ENCODE measurements at places on chromosomes 1 and 21.

GRCh38 chr1:78096017-78096416, 50.3 kb downstream of the GIPC2 start:
- DNase-seq = no peak

DNA sequence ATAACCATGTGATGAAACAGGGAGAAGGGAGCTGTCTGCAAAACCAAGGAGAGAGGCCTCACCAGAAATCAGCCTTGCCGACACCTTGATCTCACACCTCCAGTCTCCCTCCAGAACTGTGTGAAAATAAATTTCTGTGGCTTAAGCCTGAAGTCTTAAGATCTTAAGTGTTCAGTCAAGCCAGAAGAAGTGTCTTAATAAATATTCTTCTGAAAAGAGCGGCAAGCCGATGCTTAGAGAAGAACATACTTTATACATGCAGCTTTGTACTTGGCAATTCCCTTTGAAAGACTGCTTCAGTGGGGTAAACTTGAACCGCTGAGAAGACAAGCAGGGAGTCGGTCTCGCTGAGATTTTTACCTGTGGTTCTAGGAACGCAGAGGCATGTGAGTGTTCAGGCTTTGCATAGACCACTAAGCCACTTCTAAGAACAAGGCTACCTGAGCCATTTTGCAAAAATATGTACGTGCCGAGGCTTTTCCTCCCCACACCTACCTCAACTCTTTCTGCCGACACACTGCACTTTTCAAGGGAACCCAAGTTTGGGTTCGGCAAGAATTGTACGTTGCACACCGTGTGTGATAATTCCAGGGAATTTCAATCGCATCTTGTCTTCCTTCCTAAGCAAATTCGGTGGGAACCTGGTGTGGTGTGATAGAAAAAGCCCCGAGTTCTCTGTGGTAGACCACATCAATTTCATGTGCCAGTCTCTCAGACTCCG, 3.4 kb downstream of the RUNX1 start:
- no peak for DNase-seq

DNA sequence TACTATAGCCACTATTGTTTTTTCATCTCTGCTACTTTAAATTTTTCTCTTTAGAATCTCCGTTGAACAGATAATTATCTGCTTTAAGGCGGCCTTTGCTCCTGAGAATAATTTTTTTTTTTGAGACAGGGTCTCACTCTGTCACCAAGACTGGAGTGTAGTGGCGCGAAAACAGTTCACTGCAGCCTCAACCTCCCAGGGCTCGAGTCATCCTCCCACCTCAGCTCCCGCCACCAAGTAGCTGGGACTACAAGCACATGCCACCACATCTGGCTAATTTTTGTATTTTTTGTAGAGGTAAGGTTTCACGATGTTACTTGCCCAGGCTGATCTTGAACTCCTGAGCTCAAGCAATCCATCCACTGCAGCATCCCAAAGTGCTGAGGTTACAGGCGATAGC, 28.6 kb downstream of the TRIT1 start:
- no peak for DNase-seq

GRCh38 chr1:24481101-24481500, 21.5 kb upstream of the RCAN3 start:
- no peak for DNase-seq

GRCh38 chr1:221782970-221783369, 41.1 kb upstream of the DUSP10 start:
- DNase-seq = no peak

Data from activated CD8-positive, alpha-beta memory T cell treated with anti-CD3 and anti-CD28 coated beads for 48 hours (primary cell).